Non-pigmented ciliary epithelial cell (primary cell): ENCODE measurements at places on chromosomes 3 and 15.

DNA sequence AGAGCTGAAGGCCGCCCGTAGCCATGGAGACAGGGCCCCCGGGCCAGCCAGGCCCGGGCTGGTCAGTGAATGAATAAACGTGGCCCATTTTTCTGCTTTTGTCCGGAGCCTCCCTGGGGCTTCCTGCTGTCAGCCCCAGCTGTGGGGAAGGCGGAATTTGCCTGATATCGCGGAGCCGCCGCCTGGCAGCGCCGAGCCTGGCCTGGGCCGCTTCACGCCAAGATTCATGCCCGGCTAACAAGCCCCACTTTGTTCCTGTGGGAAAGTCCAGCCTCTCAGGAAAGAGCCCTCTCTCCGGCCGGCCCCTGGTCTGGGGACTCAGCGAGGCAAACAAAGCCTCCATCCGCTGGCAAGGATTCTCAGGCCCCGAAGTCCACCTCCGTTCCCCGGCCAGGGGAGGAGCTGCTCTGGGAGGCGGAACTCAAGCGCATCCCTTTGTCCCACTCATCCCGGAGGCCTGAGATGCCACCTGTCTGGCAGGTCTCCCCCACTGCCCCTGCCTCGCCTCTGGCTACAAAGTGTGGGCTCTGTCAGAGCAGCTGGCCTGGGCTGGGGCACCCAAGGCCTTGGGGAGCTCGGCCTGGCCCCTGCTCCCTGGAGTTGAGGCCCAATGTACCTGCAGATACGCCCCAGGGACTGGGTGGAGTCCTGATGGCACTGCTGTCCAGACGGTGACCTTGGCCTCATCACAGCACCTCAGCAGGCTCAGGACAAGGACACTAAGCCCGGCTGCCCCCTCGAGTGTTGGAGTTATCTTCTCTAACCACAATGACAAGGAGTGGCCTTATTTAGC is 51.6 kb upstream of the SLC6A11 start:
- DNase-seq, result no peak

- no peak for DNase-seq
Observed at GRCh38 chr15:70197945-70198361, 100.2 kb upstream of the TLE3 start.

DNA sequence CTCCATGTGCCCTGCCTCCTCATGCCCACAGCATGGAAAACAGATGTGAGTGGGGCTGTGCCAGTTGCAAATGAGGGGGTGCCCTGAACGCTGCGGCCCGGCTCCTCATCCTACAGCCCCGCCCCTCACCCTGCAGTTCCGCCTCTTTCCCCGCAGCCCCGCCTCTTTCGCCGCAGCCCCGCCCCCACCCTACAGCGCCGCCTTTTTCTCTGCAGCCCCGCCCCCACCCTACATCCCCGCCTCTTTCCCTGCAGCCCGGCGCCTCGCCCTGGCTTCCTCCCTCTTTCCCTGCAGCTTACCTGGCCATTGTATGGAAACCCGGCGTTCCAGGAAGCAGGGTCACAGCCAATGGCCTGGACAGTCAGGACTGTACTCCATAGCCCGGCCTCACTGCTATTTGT is 284.9 kb downstream of the TLE3 start:
- DNase-seq, result no peak

GRCh38 chr15:52228921-52229320 is 37.7 kb upstream of the GNB5 start:
- no peak for DNase-seq
